ENCODE measurements at places on chromosomes 13 and 19. TPM values are rescaled to one million over a fixed set of nuclear protein-coding genes. Genes with fewer than 3 reads are reported as not detected.

ZNF416 gene
- 5.4 TPM for total RNA-seq

CALR3 gene
- not detected for total RNA-seq

- DNase-seq, result no peak
Observed at GRCh38 chr13:95304453-95304852, 3.2 kb upstream of the ABCC4 start.

SIPA1L3 gene
- 30.4 TPM for total RNA-seq

GIPC3 gene
- total RNA-seq, result 0.06 TPM

DNA sequence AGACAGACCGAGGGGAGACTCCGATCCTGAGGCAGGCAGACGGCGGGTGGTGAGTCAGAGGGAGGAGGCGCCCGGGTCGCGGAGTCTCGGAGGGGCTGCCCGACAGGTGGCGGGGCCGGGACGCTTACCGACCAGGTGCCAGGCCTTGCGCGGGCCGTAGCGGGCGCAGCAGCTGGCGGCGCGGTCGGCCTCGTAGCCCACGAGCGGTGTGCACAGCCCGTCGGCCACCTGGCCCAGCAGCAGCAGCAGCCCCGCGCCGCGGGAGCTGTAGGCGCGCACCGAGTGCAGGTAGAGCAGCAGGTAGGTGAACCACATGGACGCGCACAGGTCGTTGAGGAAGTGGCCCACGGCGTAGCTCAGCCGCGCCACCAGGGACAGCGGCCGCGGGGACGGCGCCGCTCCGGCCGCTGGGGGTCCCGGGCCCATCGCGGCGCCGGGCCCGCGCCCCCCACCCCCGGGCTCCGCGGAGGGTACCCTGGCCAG is 367 bp downstream of the MFSD12 start:
- no peak for DNase-seq

- no peak for DNase-seq
Observed at GRCh38 chr13:65825039-65825438, 1405.1 kb downstream of the PCDH9 start.

ASF1B gene
- 107 TPM for total RNA-seq

DNA sequence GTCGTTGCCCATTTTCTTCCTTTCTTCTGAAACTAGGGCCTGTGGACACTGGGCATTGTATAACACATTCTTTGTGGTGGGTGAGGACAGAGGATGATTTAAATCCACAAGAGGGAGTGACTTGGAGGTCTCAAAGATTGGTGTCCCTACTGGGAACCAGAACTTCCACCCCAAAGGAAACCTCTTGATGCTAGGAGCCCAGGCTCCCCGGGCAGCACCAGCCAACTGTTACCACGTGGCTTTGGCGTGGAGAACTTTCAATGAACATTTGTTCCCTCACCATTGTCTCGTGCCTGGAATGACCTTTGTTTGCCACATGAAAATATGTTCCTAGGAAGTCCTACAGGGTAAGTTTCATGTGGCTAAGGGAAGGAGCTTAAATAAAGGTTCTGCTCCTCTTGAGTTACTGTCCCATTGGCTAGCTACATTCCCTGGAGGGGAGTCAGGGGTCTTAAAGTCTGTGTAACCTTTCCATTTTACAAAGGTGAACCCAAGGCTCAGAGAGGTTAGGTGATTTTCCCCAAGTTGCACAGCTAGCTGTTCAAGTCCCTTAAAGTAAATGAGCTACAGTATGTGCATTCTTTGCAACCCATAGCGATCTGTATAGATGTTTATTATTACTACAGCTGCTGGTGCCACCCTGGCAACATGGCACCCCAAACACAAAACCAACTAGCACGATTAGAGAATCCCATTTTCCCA is 5.0 kb upstream of the CDX2 start:
- DNase-seq, result no peak

TMPRSS9 gene
- total RNA-seq, result not detected

- no peak for DNase-seq
Observed at GRCh38 chr19:47272448-47273312, 2.0 kb upstream of the INAFM1 start.

GRCh38 chr13:28597641-28598040 is 61.3 kb upstream of the POMP start:
- peak; percentile 88 for DNase-seq

FCHO1 gene
- 0.80 TPM for total RNA-seq

GRCh38 chr13:113041896-113042295 is 63.7 kb upstream of the F7 start:
- peak; percentile 26 for DNase-seq

LATS2 gene
- total RNA-seq, result 18.8 TPM

ZNF283 gene
- 8.2 TPM for total RNA-seq

NCAN gene
- total RNA-seq, result under 0.01 TPM

PCID2 gene
- 83.8 TPM for total RNA-seq

SPTBN4 gene
- 0.38 TPM for total RNA-seq

GRCh38 chr19:31613683-31614219 is 264.5 kb upstream of the TSHZ3 start:
- DNase-seq, result no peak

DNA sequence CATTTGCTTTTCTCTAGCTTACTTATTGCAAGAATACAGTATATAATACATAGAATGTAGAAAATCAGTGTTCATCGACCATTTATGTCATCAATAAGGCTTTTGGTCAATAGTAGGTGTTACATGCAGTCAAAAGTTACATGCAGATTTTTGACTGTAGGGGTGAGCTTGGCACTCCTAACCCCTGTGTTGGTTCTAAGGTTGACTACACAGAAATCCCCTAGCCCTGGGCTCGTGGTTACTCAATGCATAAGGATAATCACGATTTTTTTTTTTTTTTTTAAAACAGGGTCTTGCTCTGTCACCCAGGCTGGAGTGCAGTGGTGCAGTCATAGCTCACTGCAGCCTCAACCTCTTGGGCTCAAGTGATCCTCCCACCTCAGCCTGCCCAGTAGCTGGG is 4.0 kb upstream of the NWD1 start:
- no peak for DNase-seq

GPC6 gene
- total RNA-seq, result 17.0 TPM

DNA sequence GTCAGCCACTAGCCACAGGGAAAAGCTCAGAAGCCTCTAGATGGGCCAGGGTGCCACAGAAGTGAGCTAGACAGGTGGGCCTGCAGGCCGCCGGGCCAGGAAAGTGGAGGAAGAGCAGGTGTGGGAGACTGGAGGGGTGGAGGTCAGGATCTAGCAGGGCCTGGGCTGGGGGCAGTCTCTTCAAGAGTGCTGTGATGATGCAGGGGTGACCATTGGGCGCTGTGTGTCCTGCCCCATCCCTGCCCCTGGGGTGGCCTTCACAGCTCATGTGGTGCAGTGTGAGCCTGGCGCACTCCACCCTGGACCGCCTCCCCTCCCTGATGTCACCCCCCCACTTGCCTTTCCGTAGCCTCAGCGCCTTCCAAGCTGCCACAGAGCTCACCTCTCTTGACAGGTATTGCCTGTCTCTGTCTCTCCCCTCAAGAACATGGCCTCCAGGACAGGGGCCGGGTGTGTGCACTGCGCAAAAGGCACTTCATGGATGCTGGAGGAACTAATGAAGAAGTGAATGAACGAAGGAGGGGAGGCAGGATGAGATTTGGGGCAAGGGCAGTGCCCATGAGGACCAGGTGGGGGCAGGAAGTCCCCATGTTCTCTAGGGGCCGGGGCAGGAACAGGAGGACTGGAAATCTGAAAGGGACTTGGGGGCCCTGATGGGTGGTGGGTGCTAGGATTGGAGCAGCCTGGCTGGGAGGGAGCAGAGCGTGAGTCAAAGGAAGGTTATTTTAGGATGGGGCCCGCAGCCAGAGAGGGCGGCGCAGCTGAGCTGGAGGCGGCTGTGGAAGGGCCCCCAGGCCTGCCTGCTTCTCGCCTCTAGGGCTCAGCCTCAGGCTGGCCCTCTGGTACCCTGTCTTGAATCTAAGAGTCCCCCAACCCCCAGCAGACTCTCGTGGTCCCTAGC is 6.6 kb downstream of the SSBP4 start:
- peak; percentile 44 for DNase-seq

- DNase-seq, result no peak
Observed at GRCh38 chr19:13095934-13096927, 6.4 kb downstream of the LYL1 start.

DNA sequence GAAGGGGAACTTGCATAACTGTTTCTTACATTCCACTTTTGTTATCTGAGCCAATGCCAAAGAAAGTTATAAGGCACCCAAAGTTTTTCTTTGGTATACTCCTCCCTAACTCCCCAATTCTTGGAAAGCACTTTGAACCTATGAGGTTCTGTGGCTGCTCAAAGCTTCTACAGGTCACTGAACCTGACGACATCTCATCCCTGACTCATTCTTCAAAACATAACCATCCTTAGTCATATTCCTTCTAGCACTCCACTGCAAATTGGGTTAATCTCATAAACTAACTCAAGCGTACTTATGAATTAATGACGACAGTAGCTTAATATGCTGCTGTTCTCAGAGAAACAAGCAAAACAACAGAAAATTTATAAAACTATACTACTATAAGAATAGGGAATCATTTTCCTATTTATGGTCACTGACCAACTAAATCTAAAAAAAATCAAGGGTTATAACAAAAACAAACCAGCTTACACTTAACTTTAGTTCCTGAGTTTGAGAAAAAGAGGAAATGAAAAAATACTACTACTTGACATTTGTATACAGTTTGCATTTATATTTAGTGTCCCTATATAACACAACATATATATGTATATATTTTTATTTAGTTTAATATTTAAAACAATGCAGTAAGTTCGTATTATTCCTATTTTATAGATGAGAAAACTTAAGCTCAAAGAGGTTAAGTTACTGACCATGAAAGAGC is 69.1 kb downstream of the CAB39L start:
- DNase-seq, result peak; percentile 79

PGLYRP1 gene
- total RNA-seq, result not detected

LIN37 gene
- 18.7 TPM for total RNA-seq

- DNase-seq, result peak; percentile 31
Observed at GRCh38 chr13:76289558-76289957, 596.6 kb downstream of the KCTD12 start.

DNA sequence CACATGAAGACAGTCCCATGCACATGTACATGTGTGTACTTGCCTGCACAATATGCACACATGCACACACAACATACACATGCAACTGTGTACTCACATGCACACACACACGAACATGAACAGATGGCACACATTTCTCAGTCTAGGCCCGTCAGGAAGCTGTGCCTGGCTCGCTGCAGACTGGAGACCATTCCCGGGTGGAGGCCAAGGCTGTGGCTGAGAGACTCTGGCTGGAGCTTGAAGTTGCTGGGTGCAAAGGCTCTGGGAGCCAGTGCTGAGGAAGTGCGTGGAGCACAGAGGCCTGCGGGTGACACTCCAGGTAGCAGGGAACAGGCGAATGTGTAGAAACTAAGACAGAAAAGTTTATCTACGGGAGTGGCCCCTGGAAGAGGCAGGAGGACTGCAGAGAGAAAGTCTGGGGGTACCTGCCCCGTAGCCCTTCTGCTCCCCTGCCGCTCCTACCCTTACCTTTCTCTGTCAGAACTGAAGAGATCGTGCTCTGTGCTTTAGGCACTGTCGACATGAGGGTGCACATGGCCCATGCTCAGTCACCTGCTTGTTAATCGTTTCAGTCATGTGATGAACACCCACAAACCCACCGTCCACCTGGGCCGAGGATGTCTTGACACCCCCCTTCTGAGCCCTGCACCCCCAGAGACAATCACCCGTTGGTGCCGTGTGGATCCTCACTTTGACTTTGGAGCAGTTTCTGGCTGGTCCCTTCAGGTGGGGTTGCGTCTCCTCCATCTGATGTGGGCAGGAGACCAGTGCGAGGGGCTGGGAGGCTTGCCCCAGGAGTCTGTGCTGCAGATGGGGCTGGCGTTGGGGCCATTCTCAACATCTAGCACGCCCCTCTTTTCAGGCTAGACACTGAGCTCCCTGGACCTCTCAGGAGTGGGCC is 69.4 kb downstream of the TEX29 start:
- DNase-seq, result no peak

RFX1 gene
- total RNA-seq, result 2.2 TPM

GAPDHS gene
- not detected for total RNA-seq

- DNase-seq, result no peak
Observed at GRCh38 chr19:51060336-51060735, 4.6 kb downstream of the KLK13 start.

- no peak for DNase-seq
Observed at GRCh38 chr13:103299079-103299478, 232.9 kb upstream of the SLC10A2 start.

ZNF677 gene
- total RNA-seq, result 4.2 TPM

DNA sequence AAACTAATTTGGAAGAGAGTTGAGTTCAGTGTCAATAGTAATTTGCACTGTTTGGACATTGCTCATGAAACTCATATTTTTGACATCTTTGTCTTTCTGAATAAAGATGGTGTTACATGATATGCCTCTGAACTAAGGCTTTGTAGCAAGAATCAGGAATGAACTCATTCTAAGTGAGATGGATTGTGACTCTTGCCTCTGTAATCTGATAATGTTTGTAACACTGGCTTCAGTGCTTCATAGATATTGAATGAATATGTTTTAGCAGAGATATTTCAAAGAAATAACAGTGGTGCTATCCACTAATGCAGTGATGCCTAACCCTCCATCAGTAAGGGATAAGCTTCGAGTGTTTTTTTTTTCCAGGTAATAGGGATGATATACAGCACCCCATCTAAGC is 32.9 kb downstream of the TEX26 start:
- DNase-seq, result peak; percentile 17

ADGRE3 gene
- total RNA-seq, result not detected

DNA sequence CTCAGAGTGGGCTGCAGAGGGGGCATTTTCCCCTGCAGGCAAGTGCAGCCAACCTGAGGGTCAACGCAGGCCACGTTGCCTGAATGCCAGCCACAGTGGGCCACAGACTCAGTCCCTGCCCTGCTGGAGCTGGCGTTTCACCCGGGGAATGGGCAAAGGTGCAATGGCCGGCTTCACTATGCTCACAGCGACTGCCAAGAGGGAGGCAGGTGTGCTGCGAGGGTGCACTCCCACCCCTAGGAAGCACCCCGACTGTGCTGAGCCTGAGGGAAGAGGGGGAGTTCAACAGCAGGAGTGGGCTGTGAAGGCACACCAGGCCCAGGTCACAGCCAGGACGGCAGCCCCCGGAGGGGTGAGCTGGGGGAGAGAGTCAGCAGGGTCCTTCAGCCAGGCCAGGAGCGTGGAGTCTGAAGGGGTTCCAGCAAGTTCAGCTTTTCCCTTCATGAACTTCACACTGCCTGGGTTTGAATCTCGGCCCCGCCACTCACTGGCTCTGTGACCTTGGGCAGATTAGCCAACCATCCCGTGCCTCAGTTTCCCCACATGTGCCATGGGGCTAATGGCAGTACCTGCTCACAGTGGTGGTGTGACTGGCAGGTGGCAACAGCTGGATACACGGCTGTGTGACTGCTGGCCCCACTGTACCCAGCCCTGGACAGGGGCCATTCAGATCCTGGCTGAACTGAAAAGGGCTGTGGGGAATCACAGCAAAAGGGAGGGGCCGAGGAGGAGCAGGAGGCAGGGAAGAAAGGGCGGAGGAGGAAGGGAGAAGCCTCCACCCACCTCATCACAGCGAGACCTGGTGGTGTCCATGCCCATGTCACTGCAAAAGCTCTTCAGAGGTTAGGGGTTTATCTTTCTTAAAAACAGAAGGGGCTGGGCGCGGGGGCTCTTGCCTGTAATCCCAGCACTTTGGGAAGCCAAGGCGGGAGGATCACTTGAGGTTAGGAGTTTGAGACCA is 7.6 kb downstream of the TRAPPC6A start:
- DNase-seq, result no peak
